Progenitor cell of endocrine pancreas (in vitro differentiated cells): ENCODE measurements at places on chromosomes 12 and 14. TPM values are rescaled to one million over a fixed set of nuclear protein-coding genes. Genes with fewer than 3 reads are reported as not detected.

The TEX52 gene
- total RNA-seq: not detected in 2 replicates

The IFNG gene
- not detected in 2 replicates for total RNA-seq

The CCDC175 gene
- total RNA-seq: 0.20 and 0.26 TPM in 2 replicates

The CMTM5 gene
- not detected in 2 replicates for total RNA-seq

GRCh38 chr12:96383991-96384390, 16.2 kb downstream of the CDK17 start:
- no peak for DNase-seq

- DNase-seq: no peak
Measured at GRCh38 chr14:100386121-100386520, 63.0 kb downstream of the SLC25A47 start.

GRCh38 chr12:94621662-94622359, 28.5 kb downstream of the TMCC3 start:
- no peak for DNase-seq

DNA sequence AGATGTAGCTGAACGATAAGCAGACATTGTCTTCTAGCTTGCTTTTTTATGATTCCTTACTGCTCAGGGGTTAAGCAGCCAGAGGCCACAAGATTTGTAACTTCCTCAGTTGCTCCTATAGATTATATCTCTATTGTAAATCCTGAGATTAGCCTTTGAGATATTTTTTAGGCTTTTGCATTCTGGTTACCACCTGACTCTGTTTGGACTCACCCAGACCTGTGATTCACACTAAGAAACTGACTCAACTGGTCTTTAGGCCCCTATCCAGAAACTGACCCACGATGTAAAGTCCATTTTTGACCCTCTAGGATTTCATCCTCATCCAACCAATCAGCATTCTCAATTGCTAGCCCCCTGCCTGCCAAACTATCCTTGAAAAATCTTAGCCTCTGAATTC, 194.4 kb downstream of the RASSF9 start:
- no peak for DNase-seq

GRCh38 chr12:124441443-124442194, 125.8 kb downstream of the NCOR2 start:
- DNase-seq: no peak

GRCh38 chr12:49088150-49088931, 6.3 kb downstream of the DHH start:
- DNase-seq: peak; percentile 62

DNA sequence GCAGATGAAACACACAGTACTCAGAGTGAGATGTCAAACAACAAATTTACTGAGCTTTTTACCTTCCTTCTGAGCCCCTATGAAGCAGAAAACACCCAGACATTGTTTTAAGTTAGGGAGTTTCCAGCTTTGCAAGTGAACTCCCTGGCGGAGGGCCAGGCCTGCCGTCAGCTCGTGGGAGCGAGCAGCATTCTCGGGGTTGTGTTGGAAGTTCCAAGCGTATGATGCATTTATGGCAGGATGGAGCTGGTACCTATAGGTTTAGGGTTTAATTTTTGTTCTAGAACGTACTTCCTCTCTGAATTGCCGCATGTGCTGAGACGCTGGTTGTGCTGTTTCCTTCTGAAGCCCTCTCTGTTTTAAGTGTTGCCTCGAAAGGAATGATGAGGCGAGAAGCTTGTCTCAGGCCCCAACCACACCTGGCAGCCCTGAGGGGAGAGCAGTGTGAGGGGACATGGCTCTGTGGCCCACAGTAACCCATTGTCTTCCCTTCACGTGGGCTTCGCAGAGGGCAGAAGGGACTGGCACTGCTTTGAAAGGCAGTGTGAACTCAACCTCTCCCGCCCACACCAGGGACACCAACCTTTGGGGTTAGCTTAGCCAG, 76.6 kb downstream of the SSPN start:
- no peak for DNase-seq

- DNase-seq: no peak
Measured at GRCh38 chr12:131988054-131988796, 38.5 kb downstream of the EP400 start.

DNA sequence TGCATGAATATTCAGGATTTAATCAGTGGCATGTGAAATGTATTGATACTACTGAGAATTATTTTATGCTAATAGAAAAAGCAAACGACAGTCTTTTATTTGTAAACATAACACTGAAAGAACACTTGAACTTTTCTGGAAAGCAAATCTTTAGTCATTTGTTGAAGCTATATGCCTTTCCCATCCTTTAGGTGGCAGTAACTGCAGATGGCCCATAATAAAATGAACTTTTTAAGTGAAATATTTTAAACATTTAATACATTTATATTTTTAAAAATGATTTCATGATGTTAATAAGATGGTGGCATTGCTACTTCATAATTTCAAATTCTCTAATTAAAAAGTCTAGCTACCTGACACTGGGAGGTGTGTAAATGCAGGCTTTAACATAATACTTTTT, 13.9 kb upstream of the KRR1 start:
- no peak for DNase-seq
